ENCODE measurements at places on chromosomes 5 and 9.
A peak's percentile ranks its signal among the peaks of the same experiment; 100 is the strongest.

- DNase-seq: no peak
These were observed 5.7 kb downstream of the TBCA start for GRCh38 chr5:77770293-77771005.

DNA sequence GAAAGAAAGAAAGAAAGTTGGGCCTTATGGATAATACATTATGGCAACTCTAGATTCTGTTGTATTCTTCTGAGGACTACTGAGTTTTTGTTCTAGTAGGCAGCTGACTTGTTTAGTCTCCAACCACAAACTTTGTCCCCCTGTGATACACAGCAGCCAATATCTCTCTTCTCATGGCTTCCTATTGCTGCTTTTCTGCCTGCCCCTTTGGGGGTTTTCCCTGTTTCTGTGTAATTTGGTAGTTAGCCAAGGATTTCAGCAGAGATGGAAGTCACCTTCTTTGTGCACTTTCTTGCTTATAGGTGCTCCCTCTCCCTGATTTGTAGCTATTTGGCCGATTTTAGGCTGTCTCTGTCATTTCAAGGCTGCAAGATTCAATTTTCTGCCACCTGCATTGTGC, 109.6 kb downstream of the FGF1 start:
- no peak for DNase-seq

DNA sequence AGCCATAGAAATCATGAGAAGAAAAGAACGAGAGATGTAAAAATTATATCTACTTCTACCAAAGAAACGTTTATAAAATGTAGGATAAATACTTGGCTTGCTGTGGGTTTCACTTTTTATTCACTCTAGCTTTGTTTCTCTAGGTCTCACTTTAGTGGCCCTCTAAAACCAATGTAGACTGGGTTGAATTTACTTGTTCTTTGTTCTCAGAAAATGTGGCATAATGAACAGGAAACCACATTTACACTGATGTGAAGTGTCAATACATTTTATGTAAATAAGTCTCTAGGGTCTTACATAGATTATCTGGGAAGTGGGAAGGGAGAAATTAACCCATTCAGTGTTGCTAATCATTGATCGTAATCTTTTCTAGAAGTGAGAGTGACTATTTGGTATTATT, 58.9 kb downstream of the PLPPR1 start:
- DNase-seq: no peak

DNA sequence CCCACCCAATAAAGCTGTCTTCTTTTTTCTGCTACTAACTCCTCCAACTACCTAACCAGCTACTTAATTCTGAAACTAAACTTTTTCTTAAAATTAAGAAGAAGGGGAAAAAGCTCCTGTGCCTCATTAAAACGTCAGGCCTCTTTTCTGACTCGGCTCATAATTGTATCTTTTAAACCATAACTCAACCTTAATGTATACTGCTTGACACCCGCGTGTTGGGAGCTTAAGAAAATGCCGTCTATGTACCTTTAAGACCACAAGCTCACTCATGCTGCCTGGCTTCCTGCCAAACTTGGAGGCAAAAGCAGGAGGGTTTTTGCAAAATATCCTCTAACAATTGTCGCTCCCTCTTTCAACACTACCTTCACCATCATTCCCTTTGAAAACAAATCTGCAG, 5.0 kb downstream of the EBF1 start:
- no peak for DNase-seq

DNA sequence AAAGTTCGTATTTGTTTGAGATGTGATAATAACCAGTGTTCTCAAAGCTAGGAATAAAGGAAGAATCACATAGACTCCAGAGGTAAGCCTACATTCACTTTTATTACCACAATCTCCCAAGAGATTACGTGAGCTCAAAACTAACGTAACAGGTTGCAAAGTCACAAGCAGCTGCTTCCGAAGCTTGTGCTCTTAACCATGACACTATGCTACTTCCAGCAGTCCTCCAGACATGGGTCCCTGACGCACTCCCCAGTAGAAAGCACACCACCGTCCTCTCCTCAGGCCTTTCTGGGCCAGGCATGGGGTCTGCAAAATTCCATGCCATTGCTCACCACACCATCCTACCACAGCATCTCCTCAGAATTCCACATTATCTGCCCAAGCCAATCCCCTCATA, 84.6 kb downstream of the PAX5 start:
- no peak for DNase-seq

- DNase-seq: no peak
These were observed 180.0 kb upstream of the OTULINL start for GRCh38 chr5:14401639-14402038.

DNA sequence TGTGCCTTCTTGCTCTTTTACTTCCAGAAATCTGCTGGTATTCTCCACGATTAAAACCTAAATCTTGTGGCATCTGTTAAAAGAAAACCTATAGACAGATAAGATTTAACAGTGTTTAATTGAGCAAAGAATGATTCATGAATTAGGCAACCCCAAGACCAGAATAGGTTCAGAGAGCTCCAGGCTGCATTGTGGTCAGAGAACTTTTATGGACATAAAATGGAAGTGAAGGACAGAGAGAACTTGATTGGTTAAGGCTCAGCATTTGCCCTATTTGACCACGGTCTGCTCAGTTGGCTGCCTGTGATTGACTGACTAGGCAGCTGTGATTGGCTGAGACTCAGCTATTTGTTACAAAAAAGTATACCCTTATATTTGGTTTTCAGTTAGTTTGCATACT, 10.4 kb upstream of the SLC36A2 start:
- no peak for DNase-seq

DNA sequence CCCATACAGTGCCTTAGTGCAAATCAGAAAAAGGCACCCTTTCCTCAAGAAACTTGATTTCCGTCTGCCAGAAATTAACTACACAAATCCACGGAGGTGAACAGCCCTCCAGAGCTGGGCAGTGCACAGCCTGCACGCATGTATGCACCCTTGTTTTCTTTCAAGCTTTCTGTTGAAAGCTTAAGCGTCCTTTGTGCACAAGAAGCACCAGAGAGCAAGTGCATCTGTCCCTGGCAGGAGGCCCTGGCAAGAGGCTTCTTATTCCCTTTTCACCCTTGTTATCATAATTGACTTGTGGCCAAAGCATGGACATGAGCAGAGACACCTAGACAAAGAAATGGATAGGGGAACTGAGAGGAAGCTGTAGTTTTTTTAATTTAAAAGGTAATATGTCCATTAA, 47.4 kb upstream of the ATG10 start:
- DNase-seq: peak; percentile 12

GRCh38 chr9:93390953-93391515, 60.5 kb upstream of the FAM120A start:
- no peak for DNase-seq

DNA sequence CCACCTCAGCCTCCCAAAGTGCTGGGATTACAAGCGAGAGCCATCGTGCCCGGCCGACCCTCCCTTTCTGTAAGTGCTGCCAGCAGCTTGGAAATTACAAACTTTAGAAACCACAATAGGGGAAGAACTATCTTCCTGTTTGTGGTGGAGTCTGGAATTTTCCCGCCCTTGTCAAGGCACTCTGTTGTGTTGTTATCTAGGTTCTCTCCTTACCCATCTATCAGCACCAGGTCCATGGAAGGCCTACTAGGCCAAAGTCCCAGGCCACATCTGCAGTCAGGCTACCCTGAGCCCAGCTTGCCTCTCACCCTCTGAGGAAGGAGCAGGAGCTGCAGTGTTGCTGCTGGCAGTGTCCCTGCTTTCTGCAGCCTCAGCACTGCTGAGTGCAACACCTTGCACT, 214.9 kb downstream of the MCTP1 start:
- no peak for DNase-seq

GRCh38 chr9:35051069-35051967, 21.1 kb downstream of the VCP start:
- no peak for DNase-seq

DNA sequence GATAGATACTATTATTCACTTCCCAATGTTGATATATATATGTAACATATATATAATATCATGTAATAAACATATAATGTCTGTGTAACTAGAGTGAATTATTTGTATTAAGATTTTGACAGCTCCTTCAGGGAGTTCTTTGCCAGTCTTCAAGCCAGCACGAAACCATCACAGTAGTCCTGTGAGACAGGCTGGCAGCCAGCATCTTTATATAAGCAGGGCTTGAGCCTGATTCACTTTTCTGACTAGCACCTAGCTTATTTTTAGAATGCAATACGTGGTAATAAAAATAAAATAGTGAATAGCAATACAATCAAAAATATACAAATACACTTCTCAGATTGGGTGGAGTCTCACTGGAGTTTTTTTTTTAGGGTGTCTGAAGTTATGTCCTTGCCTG, 20.7 kb upstream of the GDA start:
- DNase-seq: no peak

DNA sequence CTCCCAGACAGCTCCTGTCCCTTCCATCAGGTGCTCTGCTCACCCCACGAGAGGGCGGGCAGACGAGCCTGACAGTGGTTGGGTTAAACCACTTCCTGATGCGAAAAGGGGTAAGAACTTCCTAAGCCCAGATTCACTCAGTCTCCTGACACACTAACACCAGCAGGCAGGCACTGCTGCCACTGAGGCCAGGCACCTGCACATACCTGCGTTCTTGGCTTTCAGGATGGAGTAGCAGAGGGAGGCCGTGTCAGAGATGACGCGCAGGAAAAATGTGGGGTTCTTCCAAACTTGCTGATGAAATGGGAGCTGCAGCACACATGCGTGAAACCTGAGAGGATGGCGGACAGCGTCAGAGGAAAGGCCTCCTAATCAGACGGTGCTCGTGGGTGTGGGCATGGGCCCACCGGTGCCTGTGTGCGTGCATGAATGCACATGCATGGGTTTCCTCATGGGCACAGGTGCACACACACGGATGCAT, 29.9 kb downstream of the SLC6A18 start:
- DNase-seq: no peak

GRCh38 chr5:9519537-9519936, 26.3 kb downstream of the SEMA5A start:
- no peak for DNase-seq

DNA sequence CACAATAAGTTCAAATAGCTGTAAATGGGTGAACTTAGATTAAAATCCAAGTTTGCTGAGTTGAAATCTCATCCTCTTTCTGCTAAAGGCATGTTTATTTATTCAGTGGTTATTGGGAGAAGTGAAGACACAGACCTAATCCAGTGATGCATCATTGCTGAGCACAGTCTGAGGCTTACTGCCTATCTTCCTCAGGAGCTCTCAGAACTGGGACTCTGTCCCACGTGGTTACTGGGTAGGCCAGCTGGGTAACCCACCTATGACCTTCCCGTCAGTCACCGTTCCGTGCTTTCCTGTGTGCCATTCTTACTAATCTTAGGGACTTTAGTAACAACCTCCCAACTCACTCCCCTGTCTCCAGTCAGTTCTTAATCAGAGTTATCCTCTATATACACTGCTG, 226.8 kb upstream of the ATP10B start:
- DNase-seq: no peak

DNA sequence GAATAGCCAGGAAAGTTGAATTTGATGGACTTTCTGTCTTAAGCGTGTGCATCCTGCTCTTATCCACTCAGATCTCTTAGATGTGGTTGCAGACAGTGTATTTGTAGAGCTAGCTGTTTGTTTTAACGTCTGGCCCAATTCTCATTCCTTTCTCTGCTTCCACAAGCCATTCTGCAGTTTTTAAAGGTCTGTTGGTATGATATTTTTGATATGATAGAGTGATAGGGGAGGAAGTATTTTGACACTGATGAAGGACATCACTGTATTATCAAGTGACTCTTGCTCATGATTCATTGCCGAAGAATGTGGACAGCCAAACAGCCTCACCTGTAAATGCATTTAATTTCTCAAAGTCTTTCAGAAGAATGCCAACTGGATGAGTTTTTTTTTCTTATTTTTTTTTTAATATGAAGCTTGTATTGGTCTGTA, 4.5 kb downstream of the TJP2 start:
- no peak for DNase-seq

DNA sequence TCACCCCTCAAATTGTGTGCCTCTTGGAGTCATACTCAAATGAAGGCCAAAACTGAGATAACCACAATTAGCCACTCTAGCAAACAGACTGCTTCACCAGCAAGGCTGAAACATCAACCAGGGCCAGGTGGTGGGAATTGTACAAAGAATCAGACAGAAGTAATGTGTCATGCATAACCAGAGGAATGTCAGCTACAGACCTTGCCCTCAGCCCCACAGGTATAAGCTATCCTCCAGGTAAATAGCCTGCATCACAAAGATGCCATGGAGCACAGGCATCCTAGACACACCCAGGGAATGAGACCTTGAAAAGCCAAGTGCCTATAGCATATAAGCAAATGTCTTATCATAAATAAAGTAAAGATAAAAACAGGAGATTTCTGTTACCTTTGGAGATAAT, 242.7 kb downstream of the CETN3 start:
- no peak for DNase-seq

DNA sequence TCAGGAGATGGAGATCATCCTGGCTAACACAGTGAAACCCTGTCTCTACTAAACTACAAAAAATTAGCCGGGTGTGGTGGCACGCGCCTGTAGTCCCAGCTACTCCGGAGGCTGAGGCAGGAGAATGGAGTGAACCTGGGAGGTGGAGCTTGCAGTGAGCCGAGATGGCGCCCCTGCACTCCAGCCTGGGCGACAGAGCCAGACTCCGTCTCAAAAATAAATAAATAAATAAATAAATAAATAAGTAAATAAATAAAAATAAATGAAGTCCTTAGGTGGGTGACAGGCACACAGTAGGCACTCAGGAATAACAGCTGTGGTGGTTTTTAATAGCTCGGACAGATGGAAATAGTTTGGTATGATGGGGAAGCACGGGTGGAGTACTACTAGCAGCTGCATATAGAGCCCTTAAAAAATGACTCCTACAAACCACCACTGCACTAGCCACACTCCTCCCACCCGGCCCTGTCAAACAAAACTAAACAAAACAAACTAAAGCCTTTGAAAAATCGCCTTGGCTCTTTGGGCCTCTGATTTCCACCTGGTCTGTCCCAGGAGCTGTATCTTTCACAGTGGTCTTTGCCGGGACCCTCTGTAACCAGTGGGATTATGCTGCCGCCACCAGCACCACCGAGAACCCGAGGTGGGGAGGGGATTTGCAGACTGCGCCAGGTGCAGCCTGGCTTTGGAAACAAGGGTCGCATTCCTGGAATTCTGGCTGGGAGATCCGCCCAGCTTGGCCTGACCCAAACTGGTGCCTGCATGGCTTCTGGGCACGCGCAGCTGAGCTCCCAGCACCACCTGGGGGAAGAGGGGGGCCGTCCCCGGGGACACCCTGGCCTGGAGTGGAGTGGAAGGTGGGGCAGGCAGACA, 5.1 kb upstream of the WDR5 start:
- DNase-seq: no peak

DNA sequence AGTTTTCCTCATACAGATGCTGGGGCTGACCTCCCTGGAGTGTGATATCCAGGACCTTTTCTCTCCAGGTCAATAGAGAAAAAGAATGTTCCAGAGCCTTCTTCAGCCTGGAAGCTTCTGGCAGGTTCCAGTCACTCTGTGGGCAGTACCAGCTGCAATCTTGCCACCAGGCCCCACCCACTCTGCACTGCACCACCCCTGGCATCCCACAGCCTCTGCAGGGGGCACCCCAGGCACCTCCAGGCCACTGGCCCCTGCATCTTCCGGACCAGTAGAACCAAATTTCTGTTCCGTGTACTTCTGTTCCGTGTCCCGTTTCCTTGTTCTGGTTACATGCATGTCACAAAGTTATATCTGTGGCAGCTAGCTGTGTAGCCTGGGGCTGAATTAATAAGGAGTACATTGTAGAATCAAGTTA, 83.3 kb upstream of the ZBTB43 start:
- DNase-seq: no peak

- DNase-seq: no peak
These were observed 599 bp downstream of the NMRK1 start for GRCh38 chr9:75087289-75087823.

Measured in putamen (tissue), 1 donor.